ENCODE measurements at places on chromosomes 6 and 20.

- no peak for DNase-seq
- H3K4me1 ChIP-seq = no peaks in the 10 kb centered on the region
- H3K27me3 ChIP-seq = no peaks in the 10 kb centered on the region
- peaks cover 62% of the 10 kb centered on the region for H3K36me3 ChIP-seq
These were observed 54.4 kb downstream of the FKBP5 start for GRCh38 chr6:35634316-35634715.

DNA sequence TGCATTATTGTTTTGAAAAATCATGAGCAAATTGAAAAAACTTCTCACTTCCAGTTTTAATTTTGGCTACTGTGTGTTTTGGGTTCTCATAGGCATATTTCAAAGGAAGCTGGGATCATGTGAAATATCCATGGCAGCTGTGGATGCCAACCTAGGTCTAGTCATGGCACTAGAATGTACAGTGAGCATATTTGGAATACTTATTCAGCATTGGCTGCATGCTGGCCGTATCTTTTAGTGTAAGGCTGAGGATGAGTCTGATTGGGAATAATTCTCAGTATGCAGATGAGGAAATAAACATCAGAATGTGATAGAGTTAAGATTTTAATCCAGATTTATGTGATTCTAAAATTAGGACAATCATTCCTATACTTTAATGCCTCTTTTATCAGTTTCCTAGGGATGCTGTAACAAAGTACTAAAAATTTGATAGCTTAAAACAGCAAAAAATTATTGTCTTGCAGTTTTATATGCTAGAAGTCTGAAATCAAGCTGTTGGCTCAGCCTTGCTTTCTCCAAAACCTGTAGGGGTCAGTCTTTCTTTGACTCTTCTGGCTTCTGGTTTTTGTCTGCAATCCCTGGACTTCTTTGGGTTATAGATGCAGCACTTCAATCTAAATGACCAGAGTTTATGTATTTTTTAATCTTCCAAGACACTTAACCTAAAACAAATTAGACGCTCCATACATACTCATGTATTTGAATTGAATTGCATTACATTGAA, 37.7 kb upstream of the DEFB112 start:
- no peaks in the 10 kb centered on the region for H3K36me3 ChIP-seq
- no peak overlapping the region for H3K27ac ChIP-seq
- no peak for DNase-seq
- no peaks in the 10 kb centered on the region for H3K27me3 ChIP-seq

- no peaks in the 10 kb centered on the region for H3K27me3 ChIP-seq
- no peaks in the 10 kb centered on the region for H3K36me3 ChIP-seq
- H3K27ac ChIP-seq = no peak overlapping the region
- H3K4me3 ChIP-seq = no peak overlapping the region
These were observed 7.0 kb upstream of the LZTS3 start for GRCh38 chr20:3180319-3180718.

DNA sequence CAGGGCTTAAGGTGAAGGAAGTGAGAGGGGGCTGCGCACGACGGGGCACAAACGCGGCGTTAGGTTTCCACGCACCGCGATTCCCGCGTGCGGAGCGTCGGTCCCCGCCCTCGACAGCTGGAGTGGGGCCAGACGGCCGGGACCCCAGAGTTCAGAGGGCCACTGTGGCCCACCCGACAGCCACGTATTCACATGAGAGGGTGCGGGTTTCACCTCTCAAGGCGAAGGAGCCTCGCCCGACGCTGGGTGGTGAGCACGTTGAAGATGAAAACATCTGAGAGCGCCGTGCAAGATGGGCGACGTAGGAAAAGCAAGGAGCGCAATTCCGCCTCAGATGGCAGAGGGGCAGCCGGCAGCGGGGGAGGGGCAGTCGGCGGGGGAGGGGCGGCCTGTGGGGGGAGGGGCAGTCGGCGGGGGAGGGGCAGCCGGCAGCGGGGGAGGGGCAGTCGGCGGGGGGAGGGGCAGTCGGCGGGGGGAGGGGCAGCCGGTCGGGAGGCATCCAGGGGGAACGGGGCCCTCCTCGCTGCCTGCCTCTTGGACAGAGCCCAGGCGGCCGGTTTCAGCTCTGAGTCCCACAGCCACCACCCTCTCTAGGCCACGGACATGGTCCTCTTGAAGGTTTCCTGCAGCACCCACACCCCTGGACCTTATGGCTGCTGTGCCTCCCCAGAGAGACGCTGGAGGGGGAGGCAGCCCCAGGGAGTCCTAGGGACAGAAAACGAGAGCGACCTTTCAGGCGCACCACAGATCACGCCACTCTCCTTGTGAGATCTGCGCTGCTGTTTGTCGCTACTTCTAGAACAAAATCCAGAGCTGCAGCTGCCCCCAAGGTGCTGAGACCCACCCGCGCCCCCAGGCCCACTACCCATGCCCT, 113.7 kb downstream of the DLL1 start:
- H3K4me3 ChIP-seq = no peak overlapping the region
- H3K4me1 ChIP-seq = no peaks in the 10 kb centered on the region
- no peak for DNase-seq
- no peaks in the 10 kb centered on the region for H3K36me3 ChIP-seq
- H3K27ac ChIP-seq = no peak overlapping the region

DNA sequence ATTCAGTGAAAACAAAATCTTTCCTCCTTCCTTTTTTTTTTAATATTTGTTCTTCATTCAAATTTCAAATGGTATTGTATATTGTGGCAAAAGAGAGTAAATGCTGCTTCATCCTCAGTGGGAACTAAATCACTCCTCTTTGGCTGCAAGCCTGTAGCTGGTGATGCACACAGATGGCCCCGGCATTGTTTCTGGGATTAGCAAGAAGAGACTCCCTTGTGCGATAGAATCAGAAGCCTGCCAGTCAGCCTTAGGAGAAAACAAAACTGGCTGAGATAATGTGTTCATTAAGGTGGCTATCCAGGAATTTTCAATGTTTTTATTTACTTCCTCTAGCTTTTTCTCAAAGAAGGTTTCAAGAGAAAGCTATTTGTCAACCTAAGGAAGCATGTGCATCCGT, 20.7 kb upstream of the ELOVL2 start:
- no peaks in the 10 kb centered on the region for H3K36me3 ChIP-seq
- H3K4me1 ChIP-seq = no peaks in the 10 kb centered on the region
- no peak for DNase-seq
- no peak overlapping the region for H3K4me3 ChIP-seq
- no peaks in the 10 kb centered on the region for H3K27me3 ChIP-seq

DNA sequence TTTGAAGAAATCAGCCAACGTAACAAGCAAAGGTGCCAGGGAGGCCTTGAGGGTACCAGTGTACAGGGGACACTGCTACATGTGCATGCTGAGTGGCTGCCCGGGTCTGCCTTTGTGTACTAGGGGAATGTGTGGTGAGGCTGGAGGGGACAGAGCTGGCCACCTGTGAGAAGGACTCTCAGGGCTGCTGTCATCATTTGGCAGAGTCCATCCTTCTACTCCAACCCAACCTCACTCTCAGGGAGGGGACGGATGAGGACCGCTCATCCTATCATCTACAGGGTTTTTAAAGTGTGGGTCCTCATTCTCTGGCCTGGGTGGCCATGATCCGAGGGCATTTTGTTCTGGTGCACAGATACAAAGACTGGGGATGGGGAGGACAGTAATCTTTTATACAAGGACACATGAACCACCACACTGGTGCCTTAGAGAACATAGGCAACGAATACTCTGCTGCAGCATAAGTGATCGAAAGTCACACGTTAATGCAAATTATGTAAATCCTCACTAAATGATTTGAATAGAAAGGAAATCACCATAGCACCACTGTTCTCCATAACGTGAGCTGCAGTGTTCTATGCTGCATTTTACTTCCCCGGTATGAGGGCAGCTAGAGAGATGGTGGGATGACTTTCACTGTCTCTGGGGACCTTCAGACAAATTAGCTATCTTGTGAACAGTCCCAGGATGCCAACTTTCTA, 181.4 kb downstream of the GMPR start:
- H3K4me1 ChIP-seq = no peaks in the 10 kb centered on the region
- no peak overlapping the region for H3K27ac ChIP-seq
- DNase-seq = no peak
- H3K36me3 ChIP-seq = no peaks in the 10 kb centered on the region
- H3K27me3 ChIP-seq = no peaks in the 10 kb centered on the region

DNA sequence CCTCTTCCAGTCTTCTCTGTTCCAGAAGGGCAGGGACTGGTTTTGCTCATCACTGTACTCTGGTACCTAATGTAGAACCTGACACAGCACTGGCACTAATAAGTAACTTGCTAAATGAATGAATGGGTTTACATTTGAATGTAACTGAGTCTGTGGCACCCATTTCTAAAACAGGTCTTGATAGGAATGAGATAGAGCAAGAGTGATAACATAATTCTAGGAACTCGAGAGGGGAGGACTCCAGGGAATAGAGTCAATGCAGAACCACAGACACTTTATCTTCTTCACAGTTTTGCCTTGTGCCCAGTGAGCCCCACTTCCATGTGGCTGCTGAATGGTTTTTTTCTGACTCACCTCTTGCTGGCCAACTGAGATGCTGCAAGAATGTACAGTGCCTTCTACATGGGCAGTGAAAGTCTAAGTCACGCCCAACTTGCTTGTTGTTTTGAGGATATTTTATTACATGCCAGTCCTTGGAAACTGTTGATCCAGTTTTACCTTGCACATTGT, 61.1 kb downstream of the TBC1D7 start:
- DNase-seq = no peak
- peaks cover 7% of the 10 kb centered on the region for H3K36me3 ChIP-seq
- H3K4me3 ChIP-seq = no peak overlapping the region
